ENCODE measurements at places on chromosomes 1 and 21. TPM values are rescaled to one million over a fixed set of nuclear protein-coding genes. Genes with fewer than 3 reads are reported as not detected.
A peak's percentile ranks its signal among the peaks of the same experiment; 100 is the strongest.

CYP4Z1 gene
- total RNA-seq: not detected

TSEN15 gene
- total RNA-seq: 61.2 TPM

RBP7 gene
- total RNA-seq: not detected

KIAA1614 gene
- 0.38 TPM for total RNA-seq

OTUD3 gene
- 13.2 TPM for total RNA-seq

RAB7B gene
- total RNA-seq: not detected

SLAMF8 gene
- total RNA-seq: 0.27 TPM

NHLH2 gene
- total RNA-seq: not detected

SPRR1B gene
- total RNA-seq: not detected

DNA sequence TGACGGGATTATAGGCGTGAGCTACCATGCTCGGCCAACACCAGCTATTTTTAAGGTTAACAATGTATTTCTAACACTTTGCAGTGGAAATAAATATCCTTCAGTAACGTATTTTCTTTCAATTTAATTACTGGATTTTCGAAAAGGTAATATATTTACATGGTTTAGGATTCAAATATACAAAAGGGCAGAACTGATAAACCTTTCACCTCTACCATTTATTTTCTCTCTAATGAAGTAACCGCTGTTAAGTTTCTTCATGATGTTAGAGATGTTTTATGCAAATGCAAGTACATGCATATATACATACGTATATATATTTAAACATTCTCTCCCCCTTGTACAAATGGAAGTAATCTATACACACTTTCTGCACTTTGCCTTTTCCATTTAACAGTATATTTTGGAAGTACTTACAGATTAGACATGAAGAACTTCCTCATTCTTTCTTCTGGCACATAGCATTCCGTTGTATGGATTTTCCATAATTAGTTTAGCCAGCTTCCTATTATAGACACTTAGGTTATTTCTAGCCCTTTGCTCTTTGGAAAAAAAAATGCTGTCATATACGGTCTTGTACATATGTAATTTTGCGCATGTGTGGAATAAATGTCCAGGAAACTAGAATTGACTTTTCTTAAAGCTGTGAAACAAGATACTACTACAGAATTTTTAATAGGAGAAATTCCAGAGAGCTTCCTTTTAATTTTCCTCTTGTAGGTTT is 14.9 kb upstream of the HJV start:
- no peak for DNase-seq
- peaks cover 43% of the 10 kb centered on the region for H3K4me1 ChIP-seq

- no peaks in the 10 kb centered on the region for H3K4me1 ChIP-seq
- no peak overlapping the region for H3K4me3 ChIP-seq
- no peak for DNase-seq
- H3K27ac ChIP-seq: no peak overlapping the region
Measured at GRCh38 chr1:186500804-186501203, 39.9 kb upstream of the PDC start.

GRCh38 chr1:208183977-208184911 is 59.9 kb downstream of the PLXNA2 start:
- H3K27me3 ChIP-seq: peaks cover 7% of the 10 kb centered on the region
- H3K4me3 ChIP-seq: no peak overlapping the region
- no peaks in the 10 kb centered on the region for H3K36me3 ChIP-seq
- no peak for DNase-seq

DNA sequence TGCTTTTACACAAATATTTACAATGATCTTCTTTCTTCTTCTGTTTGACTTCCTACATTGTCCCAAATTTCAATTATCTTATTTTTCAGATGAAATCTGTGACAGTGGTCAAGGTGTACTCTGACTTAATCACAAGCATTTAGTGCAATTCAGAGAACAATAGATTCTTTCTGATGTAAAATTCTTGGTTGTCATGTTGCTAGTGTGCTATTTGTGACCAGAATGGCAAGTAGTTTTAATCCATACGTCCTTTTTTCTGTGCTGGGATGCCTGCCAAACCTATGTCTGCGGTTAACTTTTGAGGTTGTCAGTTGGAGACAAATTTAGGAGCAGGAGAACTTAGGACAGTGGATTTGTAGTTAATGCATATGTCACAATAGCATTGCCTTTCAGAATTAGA is 31.0 kb downstream of the NCAM2 start:
- H3K27me3 ChIP-seq: no peaks in the 10 kb centered on the region

- H3K27ac ChIP-seq: no peak overlapping the region
- H3K4me3 ChIP-seq: no peak overlapping the region
- no peak for DNase-seq
- no peaks in the 10 kb centered on the region for H3K4me1 ChIP-seq
Measured at GRCh38 chr21:24941316-24942185, 665.7 kb downstream of the MRPL39 start.

DNA sequence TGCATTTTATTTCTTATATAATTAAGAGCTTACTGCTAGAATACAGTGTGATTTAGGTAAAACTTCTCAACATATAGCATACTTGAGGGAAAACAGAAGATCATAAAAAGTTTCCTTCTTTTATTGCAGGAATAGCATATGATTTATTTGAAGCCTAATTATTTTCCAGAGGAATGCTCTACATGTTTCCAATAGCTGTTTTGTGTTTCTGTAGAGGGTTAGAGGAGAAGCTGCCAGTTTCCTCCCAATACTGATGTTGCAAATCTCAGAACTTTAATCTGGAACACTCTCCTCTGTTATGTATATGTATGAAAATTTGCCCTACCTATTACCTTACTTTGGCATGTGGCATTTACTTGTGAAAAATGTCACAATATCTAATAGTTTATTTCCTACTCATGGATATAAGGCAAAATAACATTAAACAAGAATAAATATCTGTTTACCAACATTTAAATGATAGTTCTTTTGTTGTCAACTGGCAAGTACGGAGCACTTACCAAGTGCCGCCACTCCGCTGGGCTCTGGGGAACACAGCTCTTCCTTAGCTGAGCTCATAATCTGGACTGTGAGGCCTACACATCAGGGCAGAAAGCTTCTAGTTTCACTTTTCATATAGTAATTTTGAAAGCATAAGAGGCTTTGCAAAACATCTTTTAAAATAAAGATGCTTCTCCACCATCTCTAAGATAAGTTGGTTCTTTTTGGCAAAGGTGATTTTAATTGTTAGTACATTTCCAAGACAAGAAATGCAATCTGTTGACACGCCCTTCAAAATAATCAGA is 239.8 kb upstream of the C1orf105 start:
- DNase-seq: no peak
- peaks cover 4% of the 10 kb centered on the region for H3K36me3 ChIP-seq
- H3K4me3 ChIP-seq: peak overlapping the region; percentile 79
- H3K4me1 ChIP-seq: peaks cover 53% of the 10 kb centered on the region

GRCh38 chr1:204695692-204696091 is 10.2 kb upstream of the LRRN2 start:
- no peaks in the 10 kb centered on the region for H3K36me3 ChIP-seq
- no peaks in the 10 kb centered on the region for H3K4me1 ChIP-seq
- DNase-seq: no peak
- peaks cover 25% of the 10 kb centered on the region for H3K27me3 ChIP-seq

DNA sequence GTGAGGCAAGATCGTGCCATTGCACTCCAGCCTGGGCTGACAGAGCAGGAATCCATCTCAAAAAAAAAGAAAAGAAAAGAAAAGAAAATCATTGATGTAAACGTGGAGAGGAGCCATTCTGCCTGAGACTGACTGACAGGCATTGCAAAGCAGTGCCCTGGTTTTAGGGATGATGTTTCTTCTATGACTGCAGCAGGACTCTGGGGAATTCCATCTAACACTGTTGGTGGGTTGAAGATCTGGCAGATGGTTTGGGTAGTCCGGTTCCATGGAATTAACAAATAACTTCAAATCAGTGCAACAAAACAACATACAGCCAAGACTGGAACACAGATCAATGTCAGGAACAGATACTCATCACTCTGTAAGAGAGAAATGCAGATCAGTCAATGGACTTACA is 17.8 kb upstream of the LAMC2 start:
- DNase-seq: no peak
- no peaks in the 10 kb centered on the region for H3K36me3 ChIP-seq
- peaks cover 21% of the 10 kb centered on the region for H3K27me3 ChIP-seq
- no peak overlapping the region for H3K27ac ChIP-seq

DNA sequence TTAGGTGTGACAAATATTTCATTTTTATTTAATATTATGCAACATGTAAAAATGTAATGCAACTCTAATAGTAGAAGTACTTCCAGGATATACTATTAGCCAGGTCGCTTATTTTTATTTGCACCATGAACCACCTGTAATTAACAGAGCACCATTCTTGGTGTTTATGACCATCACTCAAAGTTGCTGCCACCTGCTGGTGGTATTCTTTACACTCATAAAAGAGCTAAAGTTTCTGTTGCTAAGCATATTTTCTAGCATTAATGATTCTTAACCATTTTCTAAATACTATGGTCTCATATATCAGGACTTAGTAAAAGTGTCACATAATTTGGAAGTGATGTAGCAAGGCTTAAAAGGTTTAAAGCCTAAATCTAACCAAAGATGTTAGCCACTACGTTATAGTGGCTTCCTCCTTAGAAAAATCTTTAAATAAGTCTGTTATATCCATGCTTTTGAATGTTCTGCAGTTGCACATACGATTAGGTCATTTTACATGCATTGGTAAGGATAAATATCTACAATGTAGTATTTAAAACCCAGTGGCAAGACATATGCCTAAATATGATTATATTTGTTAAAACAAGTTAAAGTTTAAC is 244.5 kb downstream of the NEGR1 start:
- H3K4me1 ChIP-seq: no peaks in the 10 kb centered on the region
- H3K27me3 ChIP-seq: no peaks in the 10 kb centered on the region
- no peaks in the 10 kb centered on the region for H3K36me3 ChIP-seq
- DNase-seq: no peak

DNA sequence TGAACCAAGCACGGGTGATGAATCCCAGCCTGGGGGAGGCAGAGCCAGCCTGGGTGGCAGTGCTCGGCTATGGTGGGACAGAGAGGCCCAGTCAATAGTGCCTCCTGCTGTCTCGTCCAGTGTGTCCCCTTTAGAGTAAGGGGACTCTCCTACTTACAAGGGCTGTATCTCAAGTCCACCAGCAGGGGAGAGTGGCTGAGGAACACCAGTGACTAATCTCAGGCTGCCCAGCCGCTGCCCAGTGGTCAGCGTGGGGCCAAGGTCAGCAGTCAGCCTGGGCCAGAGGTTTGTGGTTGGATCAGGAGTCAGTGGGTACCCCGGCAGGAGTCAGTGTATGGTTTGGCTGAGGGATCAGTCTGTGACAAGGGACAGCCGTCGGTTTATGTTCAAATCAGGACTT is 109.2 kb upstream of the RUNX3 start:
- no peaks in the 10 kb centered on the region for H3K27me3 ChIP-seq
- no peak overlapping the region for H3K4me3 ChIP-seq
- no peak for DNase-seq
- H3K4me1 ChIP-seq: peaks cover 9% of the 10 kb centered on the region
- no peaks in the 10 kb centered on the region for H3K36me3 ChIP-seq

GRCh38 chr1:178465011-178465410 is 31.8 kb downstream of the CLEC20A start:
- no peak overlapping the region for H3K4me3 ChIP-seq
- no peak for DNase-seq
- H3K27me3 ChIP-seq: no peaks in the 10 kb centered on the region

DNA sequence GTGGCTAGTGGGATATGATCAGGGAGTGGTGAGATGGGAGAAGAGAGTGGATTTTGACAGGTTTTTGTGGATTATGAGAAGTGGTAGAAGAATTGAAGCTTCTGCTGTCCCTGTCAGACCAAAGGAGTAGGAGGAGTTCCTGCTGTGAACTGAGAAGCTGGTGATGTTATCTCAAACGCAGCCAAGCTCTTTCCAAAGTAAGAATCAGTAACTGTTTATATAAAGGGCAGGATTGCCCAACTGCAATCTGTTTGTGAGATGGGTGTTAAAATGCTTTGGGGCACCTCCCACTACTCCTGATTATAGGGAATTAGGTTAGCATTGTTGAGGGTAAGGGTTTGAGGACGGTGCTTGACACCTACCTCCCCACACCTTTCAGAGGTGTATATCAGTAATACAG is 60.5 kb upstream of the USP25 start:
- H3K27ac ChIP-seq: no peak overlapping the region
- no peak for DNase-seq
- H3K36me3 ChIP-seq: no peaks in the 10 kb centered on the region

GRCh38 chr1:200040481-200041138 is 13.1 kb downstream of the NR5A2 start:
- H3K4me3 ChIP-seq: peak overlapping the region; percentile 55
- no peak for DNase-seq
- peaks cover 40% of the 10 kb centered on the region for H3K4me1 ChIP-seq
- no peaks in the 10 kb centered on the region for H3K36me3 ChIP-seq
- peaks cover 68% of the 10 kb centered on the region for H3K27me3 ChIP-seq

GRCh38 chr1:106793651-106794050 is 262.8 kb upstream of the PRMT6 start:
- DNase-seq: no peak
- no peak overlapping the region for H3K27ac ChIP-seq
- H3K4me3 ChIP-seq: no peak overlapping the region
- no peaks in the 10 kb centered on the region for H3K27me3 ChIP-seq
- no peaks in the 10 kb centered on the region for H3K36me3 ChIP-seq

- peaks cover 28% of the 10 kb centered on the region for H3K27me3 ChIP-seq
- H3K36me3 ChIP-seq: no peaks in the 10 kb centered on the region
- DNase-seq: no peak
Measured at GRCh38 chr1:239388578-239388977, 2.2 kb downstream of the CHRM3 start.

- H3K36me3 ChIP-seq: no peaks in the 10 kb centered on the region
- peaks cover 44% of the 10 kb centered on the region for H3K27me3 ChIP-seq
- peak overlapping the region; percentile 33 for H3K4me3 ChIP-seq
- no peak overlapping the region for H3K27ac ChIP-seq
Measured at GRCh38 chr21:26842974-26843932, 2.0 kb downstream of the ADAMTS1 start.

GRCh38 chr1:157249326-157249725 is 111.1 kb upstream of the ETV3 start:
- H3K36me3 ChIP-seq: no peaks in the 10 kb centered on the region
- DNase-seq: no peak
- H3K27ac ChIP-seq: no peak overlapping the region
- peaks cover 8% of the 10 kb centered on the region for H3K4me1 ChIP-seq
- peaks cover 46% of the 10 kb centered on the region for H3K27me3 ChIP-seq
- no peak overlapping the region for H3K4me3 ChIP-seq

- H3K27me3 ChIP-seq: peaks cover 24% of the 10 kb centered on the region
- no peak overlapping the region for H3K27ac ChIP-seq
- peaks cover 5% of the 10 kb centered on the region for H3K4me1 ChIP-seq
- no peak for DNase-seq
Measured at GRCh38 chr1:971751-972506, 5.6 kb downstream of the PLEKHN1 start.

Measured in activated B cell treated with CpG ODN at 0.5 μM for 24 hours (primary cell).